ENCODE measurements at places on chromosomes 6 and 20. TPM values are rescaled to one million over a fixed set of nuclear protein-coding genes. Genes with fewer than 3 reads are reported as not detected.

- peaks cover 4% of the 10 kb centered on the region for H3K4me1 ChIP-seq
- peak overlapping the region; percentile 89 for H3K27ac ChIP-seq
- peak overlapping the region; percentile 96 for H3K4me3 ChIP-seq
- H3K36me3 ChIP-seq = peaks cover 6% of the 10 kb centered on the region
- H3K27me3 ChIP-seq = no peaks in the 10 kb centered on the region
Observed at GRCh38 chr6:35343835-35344550, 1.6 kb downstream of the PPARD start.

DNA sequence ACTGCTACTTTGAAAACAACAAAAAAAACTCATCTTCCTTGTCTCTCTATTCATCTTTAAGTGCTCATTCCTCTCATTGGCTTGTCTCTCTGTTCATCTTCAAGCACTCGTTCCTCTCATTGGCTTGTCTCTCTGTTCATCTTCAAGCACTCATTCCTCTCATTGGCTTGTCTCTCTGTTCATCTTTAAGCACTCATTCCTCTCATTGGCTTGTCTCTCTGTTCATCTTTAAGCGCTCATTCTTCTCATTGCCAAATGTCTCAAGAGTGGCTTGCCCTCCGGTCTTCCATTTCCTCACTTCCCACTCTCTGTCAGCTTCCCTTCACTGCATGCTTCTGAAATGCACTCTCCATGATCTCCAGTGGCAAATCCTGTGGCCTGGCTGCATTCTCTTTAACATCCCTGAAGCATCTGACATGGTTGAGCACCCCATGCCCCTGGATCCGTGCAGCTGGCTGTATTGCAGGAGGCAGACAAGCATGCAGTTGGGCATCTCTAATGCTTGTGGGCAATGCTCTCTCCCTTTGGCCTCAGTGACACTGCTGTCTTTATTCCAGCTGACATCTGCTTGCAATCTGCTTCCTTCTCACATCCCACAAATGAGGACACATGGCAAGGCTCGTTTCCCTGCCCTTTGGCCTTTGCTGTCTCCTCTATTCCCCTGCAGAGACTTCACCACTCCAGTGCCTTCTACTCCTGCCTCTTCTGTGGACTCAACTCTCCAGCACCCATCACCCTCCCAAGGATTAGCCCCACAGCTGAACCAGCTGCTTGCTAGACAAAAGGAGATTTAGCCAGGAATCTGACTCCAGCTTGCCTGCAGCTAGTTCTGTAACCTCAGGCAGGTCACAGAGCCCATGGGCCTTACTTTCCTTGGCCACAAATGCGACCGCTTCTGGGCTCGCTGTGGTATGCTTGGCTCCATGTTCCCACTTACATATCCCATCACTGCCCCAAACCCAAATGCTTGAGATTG, 143.2 kb upstream of the SNX9 start:
- no peaks in the 10 kb centered on the region for H3K36me3 ChIP-seq
- H3K4me1 ChIP-seq = no peaks in the 10 kb centered on the region
- H3K27me3 ChIP-seq = peaks cover 15% of the 10 kb centered on the region
- H3K4me3 ChIP-seq = no peak overlapping the region
- no peak overlapping the region for H3K27ac ChIP-seq
- no peak for DNase-seq

DNA sequence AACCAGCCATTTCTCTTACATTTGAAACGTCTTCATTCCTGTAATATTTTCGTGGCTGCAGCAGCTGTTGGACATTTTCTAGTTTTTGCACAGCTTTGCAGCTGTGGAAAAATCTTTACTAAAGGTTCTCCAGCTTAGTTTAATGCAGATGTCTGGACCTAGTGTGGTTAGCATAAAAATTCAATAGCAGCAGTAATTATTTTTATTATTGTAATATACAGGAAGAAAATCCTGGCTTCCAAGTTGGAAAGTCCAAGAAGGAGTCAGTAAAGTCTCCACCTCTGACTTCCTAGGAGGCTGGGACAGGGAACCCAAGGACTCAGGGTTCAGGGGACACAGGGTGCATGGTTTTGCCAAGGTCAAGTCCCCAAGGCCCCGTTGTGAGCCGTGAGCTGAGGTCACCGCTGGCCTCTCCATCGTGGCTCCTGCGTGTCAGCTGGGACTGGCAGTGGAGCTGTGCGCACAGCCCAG, 230.6 kb downstream of the FNDC1 start:
- no peaks in the 10 kb centered on the region for H3K36me3 ChIP-seq
- H3K27ac ChIP-seq = no peak overlapping the region
- no peaks in the 10 kb centered on the region for H3K27me3 ChIP-seq
- no peak overlapping the region for H3K4me3 ChIP-seq
- DNase-seq = peak; percentile 23

- no peak overlapping the region for H3K4me3 ChIP-seq
- no peaks in the 10 kb centered on the region for H3K4me1 ChIP-seq
- H3K27ac ChIP-seq = no peak overlapping the region
- DNase-seq = no peak
- H3K36me3 ChIP-seq = no peaks in the 10 kb centered on the region
Observed at GRCh38 chr6:14091339-14091978, 26.1 kb upstream of the CD83 start.

DNA sequence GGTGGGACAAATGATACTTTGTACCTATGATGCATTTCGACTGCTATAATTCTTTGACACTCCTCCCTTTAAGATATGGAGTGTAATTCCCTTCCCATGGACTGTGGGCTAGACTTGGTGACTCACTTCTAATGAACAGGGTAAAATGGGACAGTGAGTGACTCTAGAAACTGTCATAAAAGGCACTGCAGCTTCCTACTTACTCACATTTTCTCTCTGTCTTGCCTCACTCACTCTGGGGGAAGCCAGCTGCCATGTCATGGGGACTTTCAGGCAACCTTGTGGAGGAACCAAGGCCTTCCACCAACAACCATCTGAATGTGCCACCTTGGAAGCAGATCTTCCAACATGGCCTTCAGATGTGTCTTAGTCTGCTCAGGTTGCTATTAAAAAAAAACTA, 12.9 kb upstream of the GFOD1 start:
- no peak overlapping the region for H3K4me3 ChIP-seq
- H3K36me3 ChIP-seq = no peaks in the 10 kb centered on the region
- H3K27me3 ChIP-seq = no peaks in the 10 kb centered on the region
- DNase-seq = no peak

- H3K27me3 ChIP-seq = no peaks in the 10 kb centered on the region
- peaks cover 8% of the 10 kb centered on the region for H3K4me1 ChIP-seq
- no peak for DNase-seq
- H3K4me3 ChIP-seq = no peak overlapping the region
- H3K27ac ChIP-seq = no peak overlapping the region
- H3K36me3 ChIP-seq = no peaks in the 10 kb centered on the region
Observed at GRCh38 chr6:22250486-22250885, 46.4 kb downstream of the PRL start.

DNA sequence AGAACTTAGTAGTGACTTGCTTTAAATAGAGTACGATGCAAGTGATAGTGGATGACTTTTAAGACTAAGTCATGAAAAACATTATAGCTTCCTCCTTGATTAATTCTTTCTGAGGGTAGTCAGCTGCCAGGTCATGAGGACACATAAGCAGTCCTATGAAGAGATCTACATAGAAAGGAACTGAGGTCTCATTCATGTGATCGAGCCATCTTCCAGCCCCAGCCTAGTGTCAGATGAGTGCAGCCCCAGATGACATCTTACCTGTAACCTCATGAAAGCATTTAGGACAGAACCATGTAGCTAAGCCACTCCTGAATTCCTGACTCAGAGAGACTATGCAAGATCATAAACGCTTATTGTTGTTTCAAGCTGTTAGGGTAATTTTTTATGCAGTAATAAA, 67.7 kb downstream of the AK9 start:
- no peak overlapping the region for H3K27ac ChIP-seq
- no peak overlapping the region for H3K4me3 ChIP-seq
- no peaks in the 10 kb centered on the region for H3K27me3 ChIP-seq
- H3K4me1 ChIP-seq = no peaks in the 10 kb centered on the region
- no peaks in the 10 kb centered on the region for H3K36me3 ChIP-seq

- no peak for DNase-seq
- H3K4me3 ChIP-seq = peak overlapping the region; percentile 72
- peak overlapping the region; percentile 60 for H3K27ac ChIP-seq
- no peaks in the 10 kb centered on the region for H3K36me3 ChIP-seq
Observed at GRCh38 chr6:160519603-160520042, 144.5 kb downstream of the LPA start.

DNA sequence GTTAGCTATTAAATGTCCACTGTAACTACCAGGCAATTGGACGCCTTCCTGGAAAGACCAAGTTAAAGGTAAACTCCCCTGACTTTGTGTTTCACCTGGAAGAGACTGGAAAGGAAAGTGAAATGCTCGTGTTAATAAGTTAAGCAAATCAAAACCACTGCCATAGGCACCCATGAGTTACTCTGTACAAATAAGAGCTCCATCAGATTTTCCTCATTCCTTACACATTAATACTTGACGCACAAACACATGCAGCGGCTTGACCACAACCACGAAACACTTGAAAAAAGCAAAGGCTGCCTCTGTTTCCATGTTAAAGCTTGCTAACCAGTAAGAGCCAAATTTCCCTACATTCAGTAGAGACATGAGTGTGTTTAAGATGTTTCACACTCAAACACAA, 19.8 kb downstream of the GCM1 start:
- no peaks in the 10 kb centered on the region for H3K27me3 ChIP-seq
- DNase-seq = no peak
- no peaks in the 10 kb centered on the region for H3K36me3 ChIP-seq
- no peak overlapping the region for H3K4me3 ChIP-seq
- H3K27ac ChIP-seq = no peak overlapping the region

DNA sequence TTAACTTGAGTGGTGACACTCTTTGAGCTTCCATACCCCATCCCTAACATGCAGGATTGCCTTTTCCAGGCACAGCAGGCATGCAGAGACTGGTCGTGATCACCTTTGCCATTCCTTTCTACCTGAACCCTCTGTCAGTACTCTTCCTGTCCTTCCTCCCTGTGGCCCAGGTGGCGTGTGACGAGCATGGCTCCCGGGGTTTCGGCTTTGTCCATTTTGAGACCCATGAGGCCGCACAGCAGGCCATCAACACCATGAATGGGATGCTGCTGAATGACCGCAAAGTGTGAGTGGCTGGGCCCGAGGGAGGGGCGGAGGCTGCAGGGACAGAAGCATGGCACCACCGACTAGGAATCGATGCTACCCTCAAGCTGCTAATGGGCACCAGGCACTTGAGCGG, 6.7 kb downstream of the PABPC1L start:
- no peak overlapping the region for H3K4me3 ChIP-seq
- H3K27me3 ChIP-seq = no peaks in the 10 kb centered on the region
- H3K36me3 ChIP-seq = peaks cover 9% of the 10 kb centered on the region
- DNase-seq = no peak

GRCh38 chr6:25916330-25916729, 14.2 kb downstream of the SLC17A2 start:
- DNase-seq = no peak
- no peaks in the 10 kb centered on the region for H3K4me1 ChIP-seq
- H3K27ac ChIP-seq = no peak overlapping the region
- H3K27me3 ChIP-seq = no peaks in the 10 kb centered on the region

DNA sequence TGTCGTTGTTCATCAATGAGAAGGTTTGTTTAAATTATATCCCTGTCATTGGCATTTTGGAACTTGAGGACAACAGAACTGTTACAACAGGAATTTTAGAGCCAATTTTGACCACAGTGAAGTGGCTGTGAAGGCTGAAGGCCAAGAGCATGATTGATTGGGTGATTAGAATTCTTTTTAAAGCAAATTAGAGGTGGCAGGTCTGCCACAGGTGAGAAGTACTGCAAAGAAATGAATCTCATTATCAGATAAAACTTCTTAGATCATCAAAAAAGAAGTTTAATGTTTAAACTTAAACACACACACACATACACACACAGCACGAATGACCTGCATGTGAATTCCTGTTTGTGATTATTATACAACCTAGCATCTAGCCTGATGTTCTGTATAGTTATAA, 32.4 kb downstream of the FARS2 start:
- H3K4me1 ChIP-seq = no peaks in the 10 kb centered on the region
- no peak overlapping the region for H3K4me3 ChIP-seq
- H3K27ac ChIP-seq = no peak overlapping the region
- no peaks in the 10 kb centered on the region for H3K36me3 ChIP-seq

DNA sequence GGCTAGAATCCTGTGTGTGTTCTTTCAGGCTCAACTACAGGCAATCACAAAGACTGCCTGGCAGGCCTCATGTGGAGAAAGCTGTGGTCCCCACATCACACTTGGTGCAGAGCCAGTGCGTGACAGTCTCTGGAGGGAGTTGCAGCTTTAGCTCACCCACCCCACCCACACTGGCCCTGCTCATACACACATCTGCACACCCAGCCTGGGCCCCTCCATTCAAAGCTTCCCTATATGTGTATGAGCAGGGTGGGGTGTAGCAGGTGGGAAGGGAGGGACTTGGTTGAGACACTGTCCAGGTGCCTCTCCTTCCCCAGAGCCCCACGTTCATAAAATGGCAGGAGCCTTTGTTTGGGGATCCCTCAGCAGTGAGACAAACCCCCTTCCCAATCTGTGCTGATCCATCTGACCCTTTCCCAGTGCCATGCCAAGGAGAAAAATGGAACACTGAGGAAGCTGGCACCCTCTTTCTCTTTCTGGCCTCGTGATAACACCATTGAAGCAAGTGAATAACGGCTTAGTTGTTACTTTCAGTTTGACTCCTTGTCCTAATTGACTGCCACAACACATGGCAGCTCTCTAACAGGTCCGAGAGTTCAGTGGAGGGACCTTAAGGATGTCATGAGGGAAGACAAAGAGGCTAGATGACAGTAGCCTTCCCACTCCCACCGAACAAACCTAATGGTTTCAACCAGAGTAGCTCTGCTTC, 53.8 kb upstream of the NRSN1 start:
- no peak overlapping the region for H3K27ac ChIP-seq
- no peak overlapping the region for H3K4me3 ChIP-seq
- no peaks in the 10 kb centered on the region for H3K4me1 ChIP-seq
- no peaks in the 10 kb centered on the region for H3K27me3 ChIP-seq

EBF4 gene
- 0.99 TPM for total RNA-seq

SLC52A3 gene
- total RNA-seq = not detected

GFOD1 gene
- total RNA-seq = 25.3 TPM

EDEM2 gene
- 61.4 TPM for total RNA-seq

Data from fibroblast of lung (primary cell).